ENCODE measurements at places on chromosomes 6 and 20.

- DNase-seq, result no peak
Measured at GRCh38 chr6:101401792-101402621, 8.5 kb downstream of the GRIK2 start.

DNA sequence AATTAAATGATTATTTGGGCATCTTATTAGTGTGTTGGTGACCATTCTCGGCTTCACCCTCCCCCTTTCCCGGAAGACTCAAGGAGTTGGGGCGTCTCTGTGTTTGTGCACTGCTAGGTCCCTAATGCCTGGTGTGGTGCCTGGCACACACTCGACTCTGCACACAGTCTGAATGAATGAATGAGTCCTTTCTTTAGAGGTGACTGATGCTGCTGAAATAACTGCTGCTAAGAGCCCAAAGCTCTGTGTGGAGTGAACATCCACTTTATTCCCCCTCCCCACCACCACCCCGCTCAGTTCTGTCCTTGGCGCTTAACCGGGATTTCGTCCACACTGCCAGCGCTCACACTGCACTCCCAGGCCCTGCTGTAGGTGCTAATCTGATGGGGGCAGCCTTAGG lies 1.2 kb upstream of the PHACTR3 start:
- DNase-seq, result no peak

DNA sequence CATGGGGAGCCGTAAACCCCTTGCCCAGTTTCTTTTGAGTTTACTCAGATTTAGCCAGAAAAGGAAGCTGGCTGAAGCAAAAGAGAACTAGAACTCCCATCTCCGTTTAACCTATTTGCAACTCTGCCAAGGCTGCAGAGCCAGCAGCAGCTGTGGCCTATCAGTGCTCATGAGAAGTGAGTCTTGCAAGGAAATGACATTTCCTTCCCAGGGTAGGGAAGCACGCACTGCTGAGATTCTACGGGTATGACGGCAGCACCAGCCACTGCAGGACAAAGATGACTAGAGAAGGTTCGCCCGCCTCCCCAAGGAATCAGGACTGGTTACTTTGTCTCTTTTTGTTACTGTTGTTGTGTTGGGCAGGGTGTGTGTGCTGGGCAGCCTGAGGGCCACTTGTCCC lies 47.6 kb downstream of the PPP1R3G start:
- DNase-seq, result no peak

DNA sequence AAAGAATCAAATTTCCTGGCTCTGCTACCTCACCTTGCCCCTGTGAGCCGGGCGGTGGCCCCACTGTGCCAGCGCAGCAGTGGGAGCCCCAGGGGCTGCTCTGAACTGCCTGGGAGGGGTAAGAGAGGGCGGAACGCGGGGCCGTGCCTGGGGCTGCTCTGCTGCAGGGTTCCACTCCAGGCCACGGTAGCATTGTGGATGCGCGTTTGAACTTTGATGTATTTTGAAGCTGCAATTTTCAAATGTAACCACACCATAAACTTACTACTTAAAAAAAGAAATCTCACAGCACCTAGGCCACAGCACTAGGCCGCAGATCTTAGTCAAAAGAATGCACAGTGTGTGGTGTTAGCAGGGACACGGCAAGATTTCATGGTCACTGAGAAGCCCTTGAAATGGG lies 57.5 kb downstream of the PRDM1 start:
- DNase-seq, result no peak

GRCh38 chr20:62823688-62824475 lies 7.0 kb downstream of the COL9A3 start:
- no peak for DNase-seq

DNA sequence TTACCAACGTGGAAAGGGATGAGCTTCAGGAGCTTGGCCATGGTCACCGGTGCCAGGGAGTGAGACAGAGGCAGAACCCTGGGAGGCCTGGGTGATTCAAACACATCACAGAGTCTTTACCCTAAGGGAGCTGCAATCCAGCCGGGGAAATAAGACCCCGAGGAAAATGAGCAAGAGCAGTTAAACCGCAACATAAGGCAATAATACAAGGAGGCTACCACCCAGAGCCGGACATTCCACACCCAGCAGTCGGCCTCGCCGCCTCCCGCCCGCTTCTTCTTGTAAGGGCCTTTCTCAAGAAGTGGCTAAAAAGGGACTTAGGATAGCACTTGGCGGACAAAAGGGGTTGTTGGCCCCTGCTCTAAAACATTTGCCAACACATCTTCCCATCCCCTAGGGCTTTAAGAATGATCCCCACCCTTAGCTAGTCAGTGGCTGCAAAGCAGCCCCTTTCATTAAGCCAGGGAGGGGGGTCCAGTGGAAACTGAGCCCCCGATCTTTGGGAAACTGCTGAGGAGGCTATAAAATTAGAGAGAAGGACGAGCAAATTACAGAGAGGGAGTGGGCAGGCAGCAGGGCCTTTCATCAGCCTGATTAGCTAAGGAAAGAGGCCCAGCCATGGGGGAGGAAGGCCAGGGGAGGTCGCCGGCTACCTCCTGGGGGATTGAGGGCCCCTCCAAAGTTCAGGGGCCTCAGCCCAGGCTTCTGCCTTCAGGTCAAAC lies 34.3 kb downstream of the SNX5 start:
- no peak for DNase-seq

- no peak for DNase-seq
Measured at GRCh38 chr6:158374020-158374419, 61.8 kb downstream of the TULP4 start.

DNA sequence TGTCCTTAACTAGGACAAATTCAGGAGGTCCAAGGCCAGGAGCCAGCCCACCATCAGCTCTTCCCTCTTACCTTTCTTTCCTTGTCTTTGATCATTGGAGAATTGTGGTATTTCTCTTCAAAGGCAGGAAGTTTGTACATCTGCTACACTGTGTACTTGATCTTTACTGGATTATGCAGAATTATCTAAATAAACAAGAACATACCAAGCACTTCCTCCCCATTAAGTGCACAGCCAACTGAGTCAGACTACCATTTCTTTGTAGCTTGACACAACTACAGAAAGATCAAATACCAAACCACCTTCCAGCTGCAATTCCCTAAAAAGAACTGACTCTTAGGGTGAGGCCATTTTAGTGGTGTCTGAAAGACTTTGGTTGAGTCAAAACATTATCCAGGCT lies 195.1 kb downstream of the HDGFL1 start:
- no peak for DNase-seq

GRCh38 chr6:145547594-145548335 lies 187.6 kb downstream of the EPM2A start:
- DNase-seq, result no peak

DNA sequence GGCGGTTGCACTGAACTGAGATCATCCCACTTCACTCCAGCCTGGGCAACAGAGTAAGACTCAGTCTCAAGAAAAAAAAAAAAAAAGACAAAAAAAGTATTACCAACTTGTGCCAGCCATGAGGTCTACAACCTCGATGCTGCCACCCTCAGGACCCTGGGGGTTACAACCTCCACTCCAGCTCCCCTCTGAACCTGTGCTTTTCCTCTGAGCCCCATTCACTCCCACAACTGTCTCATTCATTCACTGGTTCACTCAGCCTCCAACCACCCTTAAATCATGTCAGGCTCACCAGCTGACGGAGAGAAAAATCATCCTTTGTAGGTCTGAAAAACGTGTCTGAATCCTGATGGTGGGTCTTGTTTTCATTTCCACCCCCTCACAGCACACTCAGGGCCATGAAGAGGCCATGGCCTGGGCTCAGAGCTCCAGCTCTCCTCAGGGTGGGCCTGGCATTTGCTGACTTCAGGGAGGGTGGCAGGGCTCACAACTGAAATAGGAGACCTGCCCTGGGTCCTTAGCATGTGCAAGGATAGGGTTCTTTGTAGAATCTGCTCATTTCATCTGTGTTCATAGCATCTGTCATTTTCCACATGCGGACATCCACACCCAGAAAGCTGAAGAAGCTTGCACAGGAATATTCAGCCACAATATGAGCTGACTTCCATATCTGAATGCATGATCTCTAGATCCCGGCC lies 1.9 kb upstream of the ULBP1 start:
- DNase-seq, result no peak

DNA sequence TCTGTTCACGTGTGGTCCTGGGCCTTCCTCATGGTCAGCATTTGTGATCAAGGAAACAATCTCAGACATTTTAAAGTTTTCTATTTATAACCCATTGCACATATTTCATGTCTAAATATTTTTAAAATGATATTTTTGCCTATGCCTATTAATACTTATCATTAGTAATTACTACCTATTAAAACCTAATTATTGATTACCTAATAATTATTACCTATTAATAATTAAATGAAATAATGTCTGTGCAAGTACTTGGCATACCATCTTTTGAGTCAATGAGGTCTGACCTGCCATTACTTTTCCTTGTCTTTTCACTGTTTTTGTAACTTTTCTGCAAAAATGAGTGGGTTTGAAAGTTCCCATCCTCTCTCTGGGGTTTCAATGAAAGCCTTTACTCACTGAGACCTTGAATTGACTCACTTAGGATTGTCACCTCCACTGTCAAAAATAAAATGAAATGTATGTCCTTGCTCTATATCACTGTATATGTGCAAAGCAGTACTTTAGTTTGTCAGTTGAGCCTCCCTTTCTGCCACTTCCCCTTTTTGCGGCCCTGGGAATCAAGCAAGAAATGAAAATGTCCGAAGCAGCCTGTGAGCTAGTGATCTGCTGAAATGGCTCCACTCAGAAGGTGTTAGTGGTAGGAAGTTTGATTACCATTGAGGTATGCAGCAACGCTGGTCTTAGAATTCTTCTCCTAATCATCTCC lies 87.8 kb downstream of the L3MBTL3 start:
- DNase-seq, result no peak

GRCh38 chr6:23957017-23957416 lies 169.0 kb upstream of the NRSN1 start:
- no peak for DNase-seq

DNA sequence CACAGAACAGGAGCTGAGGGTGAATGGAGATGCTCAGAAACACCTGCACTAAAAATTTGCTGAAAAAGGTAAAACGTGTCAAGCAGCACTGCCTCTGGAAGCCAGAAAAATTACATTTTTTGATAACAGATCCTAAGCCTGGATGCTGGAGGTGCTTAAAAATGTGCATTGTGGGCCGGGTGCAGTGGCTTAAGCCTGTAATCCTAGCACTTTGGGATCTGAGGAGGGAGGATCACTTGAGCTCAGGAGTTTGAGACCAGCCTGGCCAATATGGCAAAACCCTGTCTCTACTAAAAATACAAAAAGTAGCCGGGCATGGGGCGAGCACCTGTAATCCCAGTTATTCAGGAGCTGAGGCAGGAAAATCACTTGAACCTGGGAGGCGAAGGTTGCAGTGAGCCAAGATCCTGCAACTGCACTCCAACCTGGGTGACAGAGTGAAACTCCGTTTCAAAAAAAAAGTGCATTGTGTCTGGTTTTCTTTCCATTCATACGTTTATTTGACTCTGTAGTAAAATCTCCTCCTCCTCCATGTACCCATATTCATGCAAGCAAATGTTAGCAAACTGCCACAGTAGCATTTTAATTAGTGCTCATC lies 587 bp upstream of the BTN3A1 start:
- no peak for DNase-seq

DNA sequence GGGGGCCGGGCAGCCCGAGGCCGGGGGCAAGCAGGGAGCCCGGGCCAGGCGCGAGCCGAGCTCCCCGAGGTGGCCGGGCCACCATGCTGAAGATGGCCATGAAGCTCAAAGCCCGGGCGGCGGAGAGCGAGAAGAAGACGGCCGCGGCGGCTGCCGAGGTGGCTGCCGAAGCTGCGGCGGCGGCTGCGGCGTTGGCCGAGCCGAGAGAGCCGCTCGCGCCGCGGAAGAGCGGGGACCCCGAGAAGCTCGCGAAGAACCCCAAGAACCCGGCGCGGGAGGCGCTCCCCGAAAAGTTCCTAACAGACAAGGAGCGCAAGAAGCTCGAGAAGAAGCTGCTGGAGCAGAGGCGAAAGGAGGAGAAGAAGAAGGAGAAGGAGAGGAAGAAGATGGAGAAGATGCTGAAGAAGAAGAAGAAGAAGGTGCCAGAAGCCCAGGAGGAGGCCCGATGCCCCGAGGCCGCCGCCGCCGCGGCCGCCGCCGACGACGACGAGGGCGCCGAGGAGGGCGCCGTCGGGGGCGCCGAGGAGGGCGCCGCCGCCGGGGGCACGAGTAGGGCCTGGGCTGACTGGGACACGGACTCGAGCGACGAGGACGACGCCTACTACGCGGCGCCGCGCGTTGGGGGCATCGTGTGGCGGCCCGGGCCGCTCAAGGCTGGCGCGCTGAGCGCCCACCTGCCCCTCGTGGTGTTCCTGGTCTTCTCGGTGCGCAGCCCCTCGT lies 37.4 kb downstream of the GNAS start:
- no peak for DNase-seq

DNA sequence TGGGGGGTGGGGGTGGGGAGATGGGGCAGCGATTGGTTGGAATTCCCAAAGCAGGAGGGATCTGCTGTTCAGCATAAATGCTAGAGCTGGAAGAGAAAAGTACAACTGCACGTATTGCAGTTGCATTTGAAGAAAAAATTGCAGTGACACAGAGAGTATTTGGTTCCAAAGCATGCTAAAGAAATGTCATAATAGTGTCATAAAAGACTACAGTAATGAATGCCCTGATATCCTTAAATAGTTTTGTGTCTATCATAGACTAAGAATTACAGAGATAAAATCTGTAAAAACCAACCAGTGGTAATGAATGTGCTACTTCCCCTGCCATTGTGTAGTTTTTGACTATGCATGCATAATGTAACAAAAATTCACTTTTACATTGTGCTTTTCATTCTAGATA lies 693.6 kb upstream of the SLC35B3 start:
- no peak for DNase-seq

DNA sequence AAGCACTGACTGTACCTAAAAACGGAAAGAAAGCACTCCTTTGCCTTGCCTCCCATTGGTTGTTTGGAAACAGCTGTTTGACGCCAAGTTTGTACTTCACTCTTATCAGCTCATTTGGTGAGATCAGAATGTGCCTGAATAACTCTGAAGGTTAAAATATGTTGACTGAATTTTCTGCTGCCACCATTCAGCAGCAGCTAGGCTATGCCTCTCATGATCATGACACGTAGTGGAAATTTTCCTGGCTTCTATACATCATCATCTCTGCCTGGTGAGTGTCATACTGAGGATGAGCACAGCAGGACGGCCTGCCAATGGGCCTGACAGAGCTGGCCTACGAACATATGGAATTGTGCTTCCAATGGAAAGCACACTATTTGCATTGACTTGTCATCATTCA lies 704.9 kb upstream of the CITED2 start:
- DNase-seq, result no peak
